RPMI7951 (cell line): ENCODE measurements at places on chromosomes 13 and 19. TPM values are rescaled to one million over a fixed set of nuclear protein-coding genes. Genes with fewer than 3 reads are reported as not detected.

DNA sequence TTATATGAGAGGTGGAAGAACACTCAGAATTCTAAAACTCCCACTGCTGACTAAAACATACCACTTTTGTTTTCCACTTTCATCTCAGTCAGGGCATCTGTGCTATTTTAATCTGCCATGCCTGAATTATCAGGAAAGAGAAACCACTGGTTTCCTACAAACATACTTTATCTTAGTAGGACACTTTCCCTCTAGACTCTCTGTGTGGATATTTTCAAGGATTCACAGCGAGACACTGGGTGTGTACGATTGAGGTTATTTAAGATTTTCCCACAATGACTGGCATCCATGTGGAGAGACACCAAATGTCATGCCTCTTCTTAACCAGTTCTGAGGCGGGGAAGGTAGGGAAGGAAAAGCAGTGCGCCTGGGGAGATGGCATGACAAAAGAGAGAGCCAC lies 212.2 kb downstream of the ENOX1 start:
- DNase-seq = peak; percentile 46

DNA sequence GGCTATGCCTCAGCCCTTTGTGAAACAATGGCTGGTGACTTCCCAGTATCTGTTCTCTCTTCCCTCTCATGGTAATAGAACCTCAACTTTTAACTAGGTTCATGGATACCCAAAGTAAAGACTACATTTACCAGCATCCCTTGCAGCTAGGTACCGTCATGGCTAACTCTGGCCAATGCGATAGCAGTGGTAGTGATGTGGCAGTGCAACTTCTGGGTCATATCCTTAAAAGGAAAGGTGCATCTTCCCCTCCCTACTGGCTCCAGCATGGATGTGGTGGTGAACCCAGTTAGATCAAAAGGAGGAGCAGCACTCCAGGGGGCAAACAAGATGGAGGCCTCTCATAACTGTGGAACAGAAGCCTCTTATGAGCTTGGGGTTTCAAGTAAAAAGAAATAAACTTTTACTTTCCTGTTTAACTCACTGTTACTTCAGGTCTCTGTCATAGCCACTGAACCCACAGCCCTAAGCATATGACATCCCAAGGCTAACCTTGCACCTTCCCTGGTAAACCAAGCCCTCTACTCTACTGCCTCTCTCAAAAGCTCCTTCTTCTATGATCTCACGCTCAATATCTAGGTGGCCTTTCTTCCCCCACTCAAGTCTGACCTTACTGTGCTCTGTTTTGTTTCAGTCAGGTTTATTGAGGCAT lies 104.4 kb downstream of the DOCK9 start:
- no peak for DNase-seq

DNA sequence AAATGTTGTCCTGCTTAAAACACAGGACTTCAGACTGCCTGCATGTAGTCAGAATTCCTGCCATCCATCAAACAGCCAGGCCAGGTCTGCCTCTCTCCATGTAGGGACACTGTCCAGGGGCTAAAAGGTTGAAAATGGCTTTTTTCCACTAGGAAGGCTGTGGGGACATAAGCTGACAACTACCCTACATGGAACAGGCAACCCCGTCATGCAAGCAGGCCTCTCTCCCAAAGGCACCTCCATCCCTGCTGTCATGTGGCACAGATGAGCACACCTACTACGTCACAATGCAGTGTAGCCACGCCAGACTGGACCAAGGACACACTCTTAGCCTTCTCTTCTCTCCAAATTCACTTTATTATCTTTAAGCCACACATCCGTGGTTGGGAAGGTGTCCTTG lies 40.8 kb downstream of the LATS2 start:
- no peak for DNase-seq

- no peak for DNase-seq
These were observed 24.2 kb downstream of the VRK3 start for GRCh38 chr19:50000841-50001557.

DNA sequence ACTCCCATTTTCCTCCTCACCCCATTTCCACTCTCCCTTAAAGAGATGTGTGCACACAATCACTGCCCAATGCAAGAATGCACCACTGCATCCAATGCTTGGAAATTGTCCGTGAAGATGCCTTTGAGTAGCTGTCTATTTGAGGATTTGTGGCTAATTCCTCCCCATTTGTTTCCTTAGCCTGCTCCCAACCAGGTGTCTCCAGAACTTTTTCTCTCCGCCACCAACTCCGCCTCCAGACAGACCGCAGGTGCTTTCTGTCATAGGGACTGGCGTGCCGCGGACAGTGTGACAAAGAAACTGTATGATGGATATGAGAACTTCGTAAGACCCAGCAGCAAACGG lies 461 bp upstream of the TM9SF2 start:
- no peak for DNase-seq

GRCh38 chr13:19061278-19061677 lies 120.3 kb downstream of the TUBA3C start:
- DNase-seq = no peak

DNA sequence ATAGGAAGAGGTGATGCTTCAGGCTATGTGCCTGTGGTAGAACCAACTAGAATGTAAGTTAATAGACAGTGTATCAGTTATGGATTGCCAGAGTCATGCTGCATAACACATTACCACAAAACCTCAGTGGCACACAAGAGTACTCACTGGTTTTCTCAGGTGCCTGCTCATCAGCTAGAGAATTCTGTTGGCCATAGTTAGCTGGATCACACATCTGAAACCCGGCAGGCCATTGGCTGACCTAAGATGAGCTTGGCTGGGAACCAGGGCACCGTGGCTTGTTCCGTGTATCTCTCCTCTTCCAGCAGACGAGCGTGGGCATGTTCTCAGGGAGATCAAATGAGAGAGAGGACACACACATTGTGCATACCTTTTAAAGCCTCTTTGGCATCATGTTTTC lies 76.7 kb downstream of the TEX26 start:
- DNase-seq = peak; percentile 69

GRCh38 chr19:48616491-48617056 lies 1.7 kb upstream of the FAM83E start:
- no peak for DNase-seq

- DNase-seq = no peak
These were observed 14.0 kb upstream of the PPP1R12C start for GRCh38 chr19:55131421-55131820.

- no peak for DNase-seq
These were observed 141.0 kb downstream of the DCLK1 start for GRCh38 chr13:35990196-35990595.

DNA sequence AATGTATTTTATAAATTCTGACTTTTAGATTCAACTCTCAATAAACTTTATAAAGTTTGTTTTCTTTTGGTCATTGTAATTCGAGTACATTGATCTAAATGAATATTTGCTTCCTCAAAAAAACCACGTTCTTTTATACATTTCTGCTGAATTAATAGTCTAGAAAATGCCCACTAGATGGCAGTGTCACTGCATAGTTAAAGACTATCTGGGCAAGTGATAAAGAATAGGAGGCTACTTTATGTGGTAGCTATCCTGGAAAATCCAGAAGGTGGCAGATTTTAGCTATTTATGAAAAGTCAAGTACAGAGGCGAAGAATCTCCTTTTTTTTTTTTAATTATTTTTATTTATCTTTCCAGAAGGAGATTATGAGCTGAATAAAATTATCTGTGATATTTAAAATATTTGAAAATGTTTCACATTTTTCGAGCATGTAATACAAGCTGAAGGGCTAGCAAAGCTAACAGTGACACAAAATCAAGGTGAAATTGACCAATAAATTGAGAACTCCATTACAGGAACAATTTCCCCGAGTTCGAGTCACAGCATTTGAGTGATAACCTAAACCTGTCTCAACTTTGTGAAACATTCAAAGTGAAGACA lies 221.8 kb downstream of the OLFM4 start:
- peak; percentile 61 for DNase-seq

DNA sequence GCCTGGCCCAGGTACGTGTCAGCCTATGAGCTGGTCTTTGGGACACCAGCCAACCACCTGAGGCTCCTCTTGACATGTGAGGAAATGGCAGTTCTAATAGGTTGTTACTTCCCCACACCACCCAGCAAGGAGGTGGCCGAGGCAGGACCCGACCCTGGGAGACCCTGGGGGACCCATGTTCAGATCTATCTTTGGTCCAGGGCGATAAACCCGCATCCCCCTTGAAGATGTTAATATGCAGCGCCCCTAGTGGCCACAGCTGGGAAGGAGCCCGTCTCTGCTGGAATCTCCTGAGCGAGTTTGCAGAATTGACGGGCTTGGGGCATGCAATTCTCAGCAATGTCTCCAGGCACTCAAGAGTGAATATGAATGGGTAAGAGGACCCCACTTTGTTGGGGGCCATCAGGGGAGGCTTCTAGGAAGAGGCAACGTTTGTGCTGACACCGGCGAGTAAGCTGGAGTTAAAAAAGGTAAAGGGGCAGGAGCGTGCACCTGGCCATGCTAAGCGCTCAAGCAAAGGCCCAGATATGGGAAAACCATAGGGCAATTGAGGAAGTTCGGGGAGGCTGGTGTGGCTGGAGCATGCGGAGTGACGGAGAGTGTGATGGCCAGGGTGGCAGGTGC lies 1.5 kb upstream of the MYO1F start:
- DNase-seq = peak; percentile 56

DNA sequence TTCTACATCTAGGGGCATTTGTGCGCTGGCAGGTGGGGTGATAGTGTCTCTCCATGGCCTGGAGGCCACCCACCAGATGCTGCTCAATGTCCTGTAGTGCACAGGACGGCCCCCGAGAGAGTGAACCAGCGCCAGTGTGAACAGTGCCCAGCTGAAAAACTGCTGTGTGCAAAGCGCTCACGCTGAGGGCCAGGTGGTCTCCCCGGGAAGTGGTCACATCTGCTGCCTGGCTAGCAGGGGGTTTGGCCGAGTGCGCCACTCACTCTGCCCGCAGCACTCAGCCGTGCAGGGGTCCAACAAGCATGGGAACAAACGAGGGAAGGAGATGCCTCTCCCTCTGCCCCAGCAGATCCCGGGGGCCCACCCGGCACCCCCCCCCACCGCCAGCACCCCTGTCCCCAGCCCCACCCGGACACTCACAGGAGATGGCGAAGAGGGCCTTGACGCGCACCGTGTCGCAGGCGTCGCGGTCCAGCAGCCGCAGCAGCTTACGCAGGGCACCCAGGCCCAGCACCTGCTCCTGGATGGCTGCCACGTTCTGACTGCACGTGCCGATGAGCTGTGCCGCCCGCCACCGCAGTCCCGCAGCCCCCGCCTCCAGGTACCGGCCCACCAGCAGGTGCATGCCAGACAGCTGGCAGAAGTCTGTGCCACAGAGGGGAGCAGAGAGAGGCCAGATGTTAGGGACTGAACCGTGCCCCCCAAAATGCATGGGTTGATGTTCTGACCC lies 5.8 kb downstream of the HSPBP1 start:
- DNase-seq = no peak

GRCh38 chr13:32650705-32651311 lies 64.6 kb downstream of the PDS5B start:
- DNase-seq = peak; percentile 66

DNA sequence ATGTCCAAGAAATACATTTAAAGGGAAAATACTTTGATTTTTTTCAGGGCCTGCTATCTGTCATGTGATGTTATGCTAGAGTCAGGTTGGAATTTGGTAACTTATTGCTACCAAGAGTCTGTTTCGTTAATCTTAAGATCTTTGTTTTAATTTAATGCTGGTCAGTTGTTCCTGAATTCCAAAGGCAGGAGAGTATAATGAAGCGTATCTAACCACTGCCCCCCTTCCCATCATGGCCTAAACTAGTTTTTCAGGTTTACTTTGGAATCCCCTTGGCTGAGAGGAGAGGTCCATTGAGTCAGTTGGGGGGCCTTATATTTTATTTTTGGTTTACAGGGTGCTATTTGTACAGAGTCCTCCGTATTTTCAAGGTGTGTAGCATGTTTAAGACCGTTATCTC lies 116.3 kb upstream of the SLC7A1 start:
- no peak for DNase-seq

GRCh38 chr13:77274126-77274525 lies 52.8 kb downstream of the MYCBP2 start:
- DNase-seq = no peak

DNA sequence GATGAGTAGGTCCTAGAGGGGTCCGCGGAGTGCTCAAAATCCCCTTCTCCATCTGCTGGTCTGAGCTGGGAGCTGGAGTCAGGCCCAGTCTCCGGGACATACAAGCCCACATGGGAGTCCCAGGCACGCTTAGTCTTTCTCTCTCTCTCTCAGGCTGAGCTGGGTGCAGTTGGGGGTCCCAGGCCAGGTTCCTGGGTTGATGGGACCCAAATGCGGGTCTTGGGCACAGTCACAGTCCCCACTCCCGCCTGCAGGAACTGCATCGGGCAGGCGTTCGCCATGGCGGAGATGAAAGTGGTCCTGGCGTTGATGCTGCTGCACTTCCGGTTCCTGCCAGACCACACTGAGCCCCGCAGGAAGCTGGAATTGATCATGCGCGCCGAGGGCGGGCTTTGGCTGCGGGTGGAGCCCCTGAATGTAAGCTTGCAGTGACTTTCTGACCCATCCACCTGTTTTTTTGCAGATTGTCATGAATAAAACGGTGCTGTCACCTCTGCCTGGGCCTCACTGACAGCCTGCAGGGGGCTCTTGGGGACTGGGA lies 23.8 kb downstream of the CYP4F12 start:
- DNase-seq = no peak

- DNase-seq = no peak
These were observed 73.2 kb upstream of the KLF5 start for GRCh38 chr13:72985610-72986009.

DNA sequence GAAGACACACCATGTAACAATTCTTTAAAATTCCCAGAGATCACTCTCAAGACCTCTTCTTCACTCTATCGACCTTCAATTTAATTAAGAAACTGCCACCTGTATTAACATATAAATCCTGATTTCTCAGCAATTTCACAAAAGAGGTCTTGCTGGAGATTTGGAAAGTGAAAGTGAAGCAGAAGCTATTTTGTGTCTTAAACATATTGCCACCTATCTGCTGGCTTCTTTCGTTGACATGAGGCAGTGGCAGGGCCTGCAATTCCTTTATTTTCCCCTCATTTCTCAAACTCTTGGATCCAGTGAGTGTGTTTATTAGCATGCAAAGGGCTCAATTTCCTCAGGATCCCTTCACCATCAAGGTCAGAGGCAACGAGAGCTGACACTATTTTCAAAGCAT lies 780.2 kb upstream of the SLITRK1 start:
- no peak for DNase-seq

TNFRSF19 gene
- 39.2 and 44.5 TPM in 2 replicates for total RNA-seq

CCDC169 gene
- 0.36 and 0.88 TPM in 2 replicates for total RNA-seq

C3 gene
- 0.68 and 0.72 TPM in 2 replicates for total RNA-seq

ZNF578 gene
- total RNA-seq = 0.78 and 1.6 TPM in 2 replicates

SMG9 gene
- total RNA-seq = 17.0 and 39.3 TPM in 2 replicates

STOML3 gene
- total RNA-seq = not detected in 2 replicates

CDC16 gene
- 22.4 and 27.4 TPM in 2 replicates for total RNA-seq

VSIG10L gene
- 1.3 and 1.7 TPM in 2 replicates for total RNA-seq

GMIP gene
- total RNA-seq = 2.3 and 3.3 TPM in 2 replicates

MBD3L3 gene
- not detected in 2 replicates for total RNA-seq

OR7C1 gene
- under 0.01 TPM in 2 replicates for total RNA-seq

ICAM4 gene
- total RNA-seq = 0.24 and 0.39 TPM in 2 replicates
